Activated CD8-positive, alpha-beta T cell treated with anti-CD3 and anti-CD28 coated beads, Interleukin-2, amount 10 ng/mL, durations not matched to agents 7 days and 5 days (primary cell): ENCODE measurements at places on chromosomes 11 and 22. TPM values are rescaled to one million over a fixed set of nuclear protein-coding genes. Genes with fewer than 3 reads are reported as not detected.
A peak's percentile ranks its signal among the peaks of the same experiment; 100 is the strongest.

DNA sequence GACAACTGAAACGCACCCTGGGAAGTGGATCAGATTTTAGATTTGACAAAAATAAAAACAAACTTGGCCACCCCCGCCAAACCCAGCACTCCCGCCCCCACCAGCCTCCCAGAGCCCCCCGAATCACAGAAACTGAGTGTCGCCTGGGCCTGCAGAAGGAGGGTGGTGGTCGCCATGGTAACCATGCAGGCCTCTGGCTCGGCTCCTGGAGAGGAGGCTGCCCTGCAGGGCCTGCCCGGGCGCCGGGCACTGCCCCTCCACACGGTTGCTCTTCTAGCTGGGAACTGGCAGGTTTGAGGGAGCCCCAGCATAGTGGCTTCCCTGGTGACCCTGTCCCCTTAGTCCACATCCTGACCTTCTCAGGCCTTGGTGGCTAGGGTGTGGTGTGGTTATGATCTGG is 19.3 kb downstream of the CACNA1I start:
- H3K4me1 ChIP-seq = peaks cover 2% of the 10 kb centered on the region
- H3K27ac ChIP-seq = no peak overlapping the region
- H3K27me3 ChIP-seq = peaks cover 8% of the 10 kb centered on the region
- DNase-seq = no peak
- H3K4me3 ChIP-seq = no peak overlapping the region

GRCh38 chr22:38935023-38935422 is 22.4 kb upstream of the APOBEC3A start:
- H3K4me3 ChIP-seq = no peak overlapping the region
- H3K27me3 ChIP-seq = peaks cover 19% of the 10 kb centered on the region
- DNase-seq = no peak

DNA sequence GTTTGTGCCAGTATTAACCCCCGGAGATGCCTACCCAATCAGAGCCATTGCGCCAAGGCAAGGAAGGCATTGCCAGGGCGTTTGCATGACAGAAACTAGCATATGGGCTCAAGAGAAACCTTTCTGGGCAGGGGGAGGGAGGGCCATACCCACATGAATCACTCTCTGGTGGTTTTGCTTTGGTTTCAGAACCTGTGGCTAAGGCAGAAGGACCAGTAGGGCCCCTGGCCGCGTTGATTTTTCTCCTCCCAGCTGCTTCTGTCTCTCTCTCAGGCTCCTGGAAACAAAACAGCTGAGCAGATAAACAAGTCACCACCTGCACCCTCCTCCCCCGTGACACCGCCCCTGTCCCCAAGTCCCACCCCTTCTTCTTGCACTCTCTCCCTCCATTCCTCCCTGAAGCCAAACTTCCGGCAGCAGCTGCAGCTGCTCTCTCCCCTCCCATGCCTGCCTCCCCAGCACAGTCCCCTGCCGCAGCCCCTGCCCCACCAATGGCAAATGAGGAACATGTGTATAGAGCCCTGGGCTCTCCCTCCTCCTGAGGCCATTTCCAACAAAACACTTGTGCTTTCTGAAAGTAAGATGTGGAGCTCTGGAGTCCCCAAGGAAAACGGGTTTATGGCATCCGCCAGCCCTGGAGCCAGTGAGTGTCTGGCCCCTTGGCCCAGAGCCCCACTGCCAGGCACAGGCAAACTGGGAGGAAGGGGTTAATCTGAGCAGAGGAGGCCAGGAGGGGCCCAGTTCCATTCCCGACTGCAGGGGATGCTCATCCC is 39.0 kb upstream of the ADA2 start:
- DNase-seq = peak; percentile 82
- no peaks in the 10 kb centered on the region for H3K36me3 ChIP-seq
- peaks cover 33% of the 10 kb centered on the region for H3K4me1 ChIP-seq
- peaks cover 3% of the 10 kb centered on the region for H3K27me3 ChIP-seq

GRCh38 chr11:14045417-14045816 is 82.9 kb downstream of the SPON1 start:
- no peak for DNase-seq
- H3K36me3 ChIP-seq = no peaks in the 10 kb centered on the region
- no peaks in the 10 kb centered on the region for H3K4me1 ChIP-seq
- peaks cover 6% of the 10 kb centered on the region for H3K27me3 ChIP-seq
- no peak overlapping the region for H3K4me3 ChIP-seq
- H3K27ac ChIP-seq = no peak overlapping the region

- no peaks in the 10 kb centered on the region for H3K36me3 ChIP-seq
- H3K4me1 ChIP-seq = peaks cover 3% of the 10 kb centered on the region
- H3K4me3 ChIP-seq = no peak overlapping the region
- H3K27ac ChIP-seq = no peak overlapping the region
- DNase-seq = peak; percentile 69
Measured at GRCh38 chr11:125429174-125429707, 66.8 kb downstream of the FEZ1 start.

GRCh38 chr11:4044976-4045646 is 49.5 kb upstream of the RRM1 start:
- no peak overlapping the region for H3K4me3 ChIP-seq
- peaks cover 16% of the 10 kb centered on the region for H3K4me1 ChIP-seq
- H3K27ac ChIP-seq = no peak overlapping the region
- no peaks in the 10 kb centered on the region for H3K27me3 ChIP-seq
- peaks cover 22% of the 10 kb centered on the region for H3K36me3 ChIP-seq
- no peak for DNase-seq

- H3K4me3 ChIP-seq = no peak overlapping the region
- no peak for DNase-seq
- H3K36me3 ChIP-seq = no peaks in the 10 kb centered on the region
- peaks cover 3% of the 10 kb centered on the region for H3K4me1 ChIP-seq
- H3K27ac ChIP-seq = no peak overlapping the region
Measured at GRCh38 chr11:2574043-2574552, 125.7 kb downstream of the KCNQ1OT1 start.

- no peak overlapping the region for H3K4me3 ChIP-seq
- DNase-seq = no peak
- H3K4me1 ChIP-seq = no peaks in the 10 kb centered on the region
- H3K36me3 ChIP-seq = peaks cover 37% of the 10 kb centered on the region
Measured at GRCh38 chr11:78110351-78110750, 29.1 kb downstream of the ALG8 start.

DNA sequence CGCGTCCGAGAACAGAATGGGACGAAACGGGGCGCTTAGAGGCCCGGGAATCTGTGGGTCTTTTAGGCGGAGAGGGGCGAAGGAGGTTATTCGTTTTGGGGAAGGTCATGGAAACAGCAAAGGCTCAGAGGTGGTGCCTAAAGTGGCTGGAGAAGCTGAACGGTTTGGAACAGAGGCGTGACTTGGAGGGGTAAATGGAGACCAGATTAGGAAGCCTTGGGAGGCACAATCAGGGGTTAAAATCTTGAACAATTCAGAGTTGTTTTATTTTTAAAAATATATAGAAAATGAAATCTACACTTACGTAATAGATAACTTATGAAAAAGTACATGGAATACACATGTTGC is 247 bp upstream of the PLAAT5 start:
- peak overlapping the region; percentile 74 for H3K4me3 ChIP-seq
- no peak overlapping the region for H3K27ac ChIP-seq
- peaks cover 59% of the 10 kb centered on the region for H3K27me3 ChIP-seq

GRCh38 chr11:67437082-67437808 is at the start of gene PTPRCAP:
Gene PTPRCAP (minus strand): TSS chr11:67437682. CDS start chr11:67437619, 63 bp downstream.
- H3K4me3 ChIP-seq = peak within 1 kb of the TSS; percentile 84
- peaks cover 76% of the 10 kb centered on the region for H3K36me3 ChIP-seq
- DNase-seq = peak; percentile 87
- H3K27me3 ChIP-seq = no peaks in the 10 kb centered on the region

Gene RIN1
- 1.3 TPM for total RNA-seq

GRCh38 chr22:44464000-44464399 is 34.0 kb downstream of the RTL6 start:
- no peak overlapping the region for H3K4me3 ChIP-seq
- no peak for DNase-seq
- H3K4me1 ChIP-seq = peaks cover 23% of the 10 kb centered on the region
- H3K36me3 ChIP-seq = peaks cover 5% of the 10 kb centered on the region
- peaks cover 8% of the 10 kb centered on the region for H3K27me3 ChIP-seq

GRCh38 chr11:64461081-64461480 is 102.1 kb downstream of the RPS6KA4 start:
- no peak overlapping the region for H3K4me3 ChIP-seq
- H3K27ac ChIP-seq = no peak overlapping the region
- DNase-seq = no peak
- no peaks in the 10 kb centered on the region for H3K4me1 ChIP-seq
- H3K27me3 ChIP-seq = peaks cover 4% of the 10 kb centered on the region

DNA sequence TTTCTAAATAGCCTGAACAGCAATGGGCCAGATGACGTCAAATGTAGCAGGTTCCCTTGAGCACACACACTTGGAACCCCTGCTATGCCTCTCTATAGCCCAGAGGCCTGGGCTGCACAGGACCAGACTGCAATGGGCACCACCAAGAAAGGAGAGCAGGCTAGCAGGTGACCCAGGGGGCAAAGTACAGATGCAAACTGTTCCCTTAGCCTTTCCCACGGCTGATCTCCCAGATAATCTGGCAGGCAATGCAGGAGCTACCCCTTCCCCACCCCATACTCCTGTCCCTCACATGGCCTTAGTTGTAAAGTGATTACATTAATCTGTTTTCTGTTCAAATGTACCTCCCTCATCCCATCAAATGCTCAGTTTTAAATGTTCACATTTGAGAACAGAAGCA is 41.3 kb downstream of the SMCO4 start:
- peaks cover 10% of the 10 kb centered on the region for H3K4me1 ChIP-seq
- no peaks in the 10 kb centered on the region for H3K27me3 ChIP-seq
- H3K27ac ChIP-seq = no peak overlapping the region
- H3K4me3 ChIP-seq = no peak overlapping the region
- peaks cover 2% of the 10 kb centered on the region for H3K36me3 ChIP-seq

GRCh38 chr11:44955015-44955738 is 4.5 kb upstream of the TP53I11 start:
- peaks cover 21% of the 10 kb centered on the region for H3K4me1 ChIP-seq
- no peak for DNase-seq
- H3K27me3 ChIP-seq = peaks cover 7% of the 10 kb centered on the region
- H3K36me3 ChIP-seq = no peaks in the 10 kb centered on the region
- H3K4me3 ChIP-seq = no peak overlapping the region
- H3K27ac ChIP-seq = peak overlapping the region; percentile 37

Gene LRRN4CL
- total RNA-seq = 0.34 TPM

DNA sequence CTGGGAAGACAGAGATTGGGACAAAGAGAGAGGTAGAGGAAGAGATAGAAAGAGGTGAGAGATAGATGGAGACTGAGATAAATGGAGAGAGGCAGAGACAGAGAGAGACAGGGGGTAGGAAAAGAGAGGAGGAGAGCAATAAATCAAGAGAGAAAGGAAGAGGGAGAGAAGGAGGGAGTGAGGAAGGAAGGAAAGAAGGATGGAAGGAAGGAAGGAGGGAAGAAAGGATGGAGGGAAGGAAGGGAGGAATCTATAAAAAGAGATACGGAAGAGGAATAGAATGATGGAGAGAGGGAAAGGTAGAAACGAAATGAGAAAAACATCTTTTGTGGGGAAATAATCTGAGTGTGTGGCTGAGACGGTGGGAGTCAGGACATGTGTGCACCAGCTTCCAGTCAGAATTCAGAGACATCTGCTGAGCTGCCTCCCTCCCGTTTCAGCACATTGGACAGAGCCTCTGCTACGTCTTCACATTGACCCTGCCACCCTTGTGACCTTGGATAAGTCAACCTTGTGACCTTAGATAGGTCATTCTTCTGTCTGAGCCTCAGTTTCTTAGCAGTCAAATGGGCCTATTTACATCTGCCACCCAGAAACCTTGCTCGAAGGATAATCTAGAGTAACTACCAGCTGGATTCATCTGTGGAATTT is 417.8 kb downstream of the MIAT start:
- H3K4me3 ChIP-seq = no peak overlapping the region
- H3K4me1 ChIP-seq = no peaks in the 10 kb centered on the region
- H3K36me3 ChIP-seq = no peaks in the 10 kb centered on the region
- H3K27me3 ChIP-seq = peaks cover 2% of the 10 kb centered on the region

Gene ARHGAP42
- 0.50 TPM for total RNA-seq

DNA sequence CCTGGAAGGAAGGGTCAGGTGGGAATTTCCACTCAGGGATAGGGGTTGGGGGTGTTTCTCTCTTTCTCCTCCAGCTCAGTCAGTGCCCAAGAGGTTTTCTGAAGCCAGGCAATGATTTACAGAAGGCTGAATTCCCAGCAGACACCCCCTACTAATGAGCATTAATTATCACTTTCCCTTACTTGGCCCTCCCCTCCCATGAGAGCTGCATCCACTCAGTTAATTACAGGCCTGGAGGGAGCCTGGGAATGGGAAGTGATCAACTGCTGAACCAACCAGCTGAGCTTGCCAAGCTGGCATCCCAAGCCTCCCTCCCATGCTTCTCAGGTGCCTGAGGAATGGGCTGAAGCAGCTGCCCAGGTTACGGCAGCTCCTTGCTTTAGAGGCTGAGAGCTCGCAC is 992 bp downstream of the LGALS12 start:
- H3K4me1 ChIP-seq = peaks cover 26% of the 10 kb centered on the region
- no peak overlapping the region for H3K4me3 ChIP-seq
- no peak overlapping the region for H3K27ac ChIP-seq
- DNase-seq = no peak

Gene DEFB131B
- not detected for total RNA-seq

GRCh38 chr22:20749453-20749852 is 24.5 kb upstream of the SERPIND1 start:
- H3K4me1 ChIP-seq = peaks cover 8% of the 10 kb centered on the region
- no peaks in the 10 kb centered on the region for H3K27me3 ChIP-seq
- no peak for DNase-seq

- no peak overlapping the region for H3K4me3 ChIP-seq
- peaks cover 69% of the 10 kb centered on the region for H3K36me3 ChIP-seq
- peak overlapping the region; percentile 34 for H3K27ac ChIP-seq
- H3K27me3 ChIP-seq = no peaks in the 10 kb centered on the region
- H3K4me1 ChIP-seq = no peaks in the 10 kb centered on the region
Measured at GRCh38 chr11:13384908-13385640, 77.9 kb downstream of the BTBD10 start.
